T-helper 2 cell (primary cell): ENCODE measurements at places on chromosomes 7 and 10.

GRCh38 chr7:363626-364025 is 73.7 kb downstream of the FOXL3 start:
- no peak for DNase-seq

- DNase-seq = no peak
Observed at GRCh38 chr10:97185326-97186058, at the start of gene SLIT1. Gene SLIT1, minus strand, starts transcription at chr10:97185959. Its CDS starts 285 bp downstream, at chr10:97185674.

- no peak for DNase-seq
Observed at GRCh38 chr10:119689016-119689580, 36.8 kb upstream of the INPP5F start.

DNA sequence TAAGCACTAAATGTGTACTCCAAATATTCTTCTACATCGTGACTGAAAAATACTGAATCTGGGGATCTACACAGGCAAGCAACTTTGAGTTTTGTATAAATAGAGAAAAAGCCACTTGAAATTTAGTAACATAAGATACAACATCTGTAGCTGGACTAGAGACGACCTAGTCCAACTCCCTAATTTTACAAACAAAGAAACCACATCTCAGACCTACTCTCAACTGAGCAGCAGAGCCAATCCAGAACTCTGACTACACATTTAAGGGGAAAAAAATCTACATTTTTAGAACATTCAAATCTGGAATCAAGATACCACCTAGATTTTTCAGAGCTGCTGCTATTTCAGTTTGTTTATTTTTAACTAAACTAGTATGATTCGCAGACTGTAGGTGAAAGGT is 88.9 kb downstream of the CABCOCO1 start:
- no peak for DNase-seq

DNA sequence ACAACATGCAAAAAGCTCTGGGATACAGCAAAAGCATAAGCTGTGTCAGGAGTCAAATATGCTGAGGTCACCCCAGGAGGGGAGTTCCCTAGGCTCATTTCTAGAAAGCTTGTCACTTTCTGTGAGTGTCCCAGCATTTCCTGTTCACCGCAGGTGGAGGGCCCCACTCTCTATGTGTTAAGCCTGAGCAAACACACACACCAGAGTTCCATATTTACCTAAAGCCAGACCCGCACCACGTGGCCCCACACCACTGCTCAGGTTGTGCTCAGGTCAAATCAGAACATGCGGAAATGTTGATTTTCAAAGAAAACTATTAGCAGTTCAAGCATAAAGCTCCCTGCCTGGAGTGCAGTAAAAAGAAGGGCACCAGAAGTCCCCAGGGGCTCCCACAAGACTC is 259.6 kb upstream of the PPP2R2D start:
- no peak for DNase-seq

DNA sequence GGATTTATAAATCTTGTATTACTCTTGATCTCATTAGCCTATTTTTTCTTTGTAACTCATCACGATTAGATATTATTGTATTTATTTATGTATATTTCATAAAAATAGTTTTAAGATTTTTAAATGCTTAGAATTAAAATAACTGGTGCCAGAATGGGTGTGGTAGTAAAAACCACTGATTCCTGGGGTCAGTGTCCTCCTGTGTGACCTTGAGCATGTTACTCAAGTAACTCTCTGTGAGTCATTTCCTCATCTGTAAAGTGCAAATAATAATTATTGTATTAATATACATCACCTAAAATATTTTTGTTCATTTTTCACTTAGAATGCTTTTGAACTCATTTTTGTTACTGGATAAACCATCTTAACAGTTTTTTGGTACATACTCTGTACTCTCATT is 91.3 kb upstream of the TMEM229A start:
- DNase-seq = no peak

GRCh38 chr7:156534925-156535324 is 105.6 kb upstream of the RNF32 start:
- no peak for DNase-seq

GRCh38 chr7:32212321-32212720 is 142.1 kb upstream of the PDE1C start:
- no peak for DNase-seq

GRCh38 chr7:2777898-2778535 is 66.1 kb downstream of the GNA12 start:
- DNase-seq = no peak

DNA sequence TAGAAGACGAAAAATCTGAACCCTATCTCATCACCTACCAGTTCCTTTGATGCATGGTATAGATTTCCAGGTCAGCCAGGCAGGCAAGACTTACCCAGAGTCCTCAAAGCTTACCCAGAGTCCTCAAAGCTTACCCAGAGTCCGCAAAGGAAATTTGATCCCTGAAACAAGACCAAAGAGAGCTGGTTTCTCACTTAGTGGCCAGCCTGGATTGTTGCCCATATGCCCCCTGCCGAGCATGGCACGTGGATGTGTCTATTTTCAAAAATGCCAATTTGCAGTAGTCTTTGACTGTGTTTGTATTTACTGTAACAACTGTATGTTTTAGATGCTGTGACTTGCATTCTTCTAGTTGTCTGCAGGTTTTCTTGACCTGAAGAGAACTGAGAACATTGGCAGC is 120.2 kb upstream of the STARD3NL start:
- no peak for DNase-seq
